NCI-H187 (cell line): ENCODE measurements at places on chromosomes 3 and 15.

- no peak for DNase-seq
Observed at GRCh38 chr3:97880267-97880666, 58.5 kb downstream of the CRYBG3 start.

GRCh38 chr3:134721214-134721613 lies 70.4 kb upstream of the KY start:
- no peak for DNase-seq

- DNase-seq = no peak
Observed at GRCh38 chr3:4797201-4797705, 182.0 kb upstream of the BHLHE40 start.

DNA sequence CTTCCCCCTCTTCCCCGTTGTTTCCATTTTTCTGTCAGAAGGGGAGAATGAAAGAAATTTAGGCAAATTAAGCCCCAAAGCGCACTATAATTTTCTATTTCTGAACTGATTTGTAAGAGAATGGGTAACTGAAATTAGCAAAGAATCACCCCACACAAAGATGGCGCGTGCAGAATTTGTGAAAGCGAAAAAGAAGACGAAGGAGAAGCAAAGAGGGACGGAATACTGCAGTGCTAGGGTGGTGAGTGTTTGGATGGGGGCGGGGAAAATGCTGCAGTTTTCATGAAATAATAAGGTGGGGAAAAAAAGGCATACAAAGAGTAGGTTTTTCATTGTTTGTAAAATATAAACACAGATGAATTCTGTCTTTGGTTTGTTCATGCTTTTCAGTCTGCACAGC lies 4.6 kb upstream of the CTNNB1 start:
- no peak for DNase-seq

GRCh38 chr3:147775816-147776530 lies 366.8 kb downstream of the ZIC1 start:
- no peak for DNase-seq

DNA sequence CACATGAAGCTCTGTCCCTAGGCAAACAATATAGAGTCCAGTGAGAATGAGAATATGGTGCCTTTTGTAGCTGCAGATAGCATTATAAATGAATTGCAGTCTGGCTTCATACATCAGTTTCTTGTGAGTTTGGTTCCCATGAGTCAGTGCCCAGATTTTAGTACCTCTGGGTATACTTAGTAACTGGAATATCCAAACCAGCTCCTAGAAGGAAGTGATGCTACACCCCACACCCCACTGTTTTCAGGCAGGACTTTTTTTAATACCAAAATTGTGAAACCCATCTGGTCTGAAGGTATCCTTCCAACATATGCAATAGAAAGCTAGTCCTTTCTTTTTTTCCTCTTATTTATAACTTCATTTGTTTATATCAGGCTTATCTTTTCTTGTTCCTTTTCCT lies 42.1 kb upstream of the FOXP1 start:
- DNase-seq = no peak

DNA sequence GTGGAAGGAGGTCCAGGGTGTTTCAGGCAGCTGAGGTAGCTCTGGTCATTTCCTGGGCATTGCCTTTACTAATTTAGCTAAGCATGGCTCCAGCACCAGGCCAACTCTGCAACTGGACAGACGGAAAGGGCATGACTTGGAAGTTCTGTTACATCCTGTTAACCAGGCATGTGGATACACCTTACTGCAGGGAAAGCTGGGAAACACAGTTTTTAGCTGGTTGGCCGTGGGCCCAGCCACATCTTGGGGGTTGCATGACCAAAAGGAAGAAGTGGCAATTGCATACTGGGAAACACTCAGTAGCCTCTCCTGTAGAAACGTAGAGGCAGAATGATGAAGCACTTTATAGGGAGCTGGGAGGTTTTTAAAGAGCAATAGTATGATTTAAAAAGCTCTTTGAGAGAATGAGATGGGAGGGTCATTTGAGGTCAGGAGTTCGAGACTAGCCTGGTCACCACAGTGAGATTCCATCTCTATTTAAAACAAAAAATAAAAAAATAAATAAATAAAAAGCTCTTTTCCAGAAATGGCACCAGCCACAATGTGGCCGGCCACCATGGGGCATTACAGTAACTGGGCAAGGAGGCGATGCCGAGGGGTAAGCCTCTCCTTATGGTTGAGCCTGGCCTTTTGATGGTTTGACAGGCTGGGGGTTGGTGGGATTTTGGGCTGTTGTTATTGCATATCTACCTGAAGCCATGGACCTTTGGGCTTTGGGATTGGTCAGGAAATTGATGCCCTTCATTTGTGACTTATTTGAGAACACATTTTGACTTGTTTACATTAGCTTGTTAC lies 28.6 kb downstream of the TRAK1 start:
- no peak for DNase-seq

- DNase-seq = peak; percentile 10
Observed at GRCh38 chr3:132180337-132180791, 136.8 kb upstream of the ACP3 start.

DNA sequence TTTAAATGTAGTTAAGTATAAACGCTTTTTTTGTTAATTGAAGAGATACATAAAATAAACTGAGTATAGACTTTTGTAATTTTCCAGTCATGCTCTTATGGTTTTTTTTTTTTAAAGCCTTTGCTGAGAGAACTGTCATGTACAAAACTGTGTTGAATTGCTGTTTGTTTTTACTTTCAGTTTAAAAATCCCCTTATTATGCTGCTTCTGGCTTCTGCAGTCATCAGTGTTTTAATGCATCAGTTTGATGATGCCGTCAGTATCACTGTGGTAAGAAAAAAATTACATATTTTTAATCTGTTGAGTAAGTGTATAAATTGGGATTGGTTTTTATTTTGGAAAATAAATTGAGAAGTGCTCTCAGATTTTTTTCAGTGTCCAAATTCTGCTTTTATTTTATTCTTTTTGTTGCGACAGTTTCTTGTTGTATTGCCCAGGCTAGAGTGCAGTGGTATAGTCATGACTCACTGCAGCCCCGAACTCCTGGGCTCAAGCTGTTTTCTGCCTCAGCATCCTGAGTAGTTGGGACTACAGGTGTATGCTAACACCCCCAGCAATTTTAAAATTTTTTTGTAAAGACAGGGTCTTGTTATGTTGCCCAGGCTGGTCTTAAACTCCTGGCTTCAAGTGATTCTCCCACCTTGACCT lies 40.7 kb downstream of the ATP2C1 start:
- no peak for DNase-seq

DNA sequence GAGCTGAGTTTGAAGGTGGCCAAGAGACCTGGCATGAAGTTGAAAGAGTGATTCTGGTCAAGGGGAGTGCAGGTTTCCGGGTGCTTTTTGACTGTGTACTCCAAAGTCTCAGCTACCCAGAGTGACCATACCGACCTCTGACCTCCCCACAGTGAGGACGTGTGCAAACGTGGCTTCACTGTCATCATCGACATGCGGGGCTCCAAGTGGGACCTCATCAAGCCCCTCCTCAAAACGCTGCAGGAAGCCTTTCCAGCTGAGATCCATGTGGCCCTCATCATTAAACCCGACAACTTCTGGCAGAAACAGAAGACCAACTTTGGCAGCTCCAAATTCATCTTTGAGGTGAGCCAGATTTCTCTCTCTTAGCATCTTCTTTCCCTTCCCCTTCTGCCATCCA lies 272.4 kb upstream of the ROPN1 start:
- no peak for DNase-seq

GRCh38 chr3:192896208-192896607 lies 21.4 kb downstream of the MB21D2 start:
- DNase-seq = no peak

DNA sequence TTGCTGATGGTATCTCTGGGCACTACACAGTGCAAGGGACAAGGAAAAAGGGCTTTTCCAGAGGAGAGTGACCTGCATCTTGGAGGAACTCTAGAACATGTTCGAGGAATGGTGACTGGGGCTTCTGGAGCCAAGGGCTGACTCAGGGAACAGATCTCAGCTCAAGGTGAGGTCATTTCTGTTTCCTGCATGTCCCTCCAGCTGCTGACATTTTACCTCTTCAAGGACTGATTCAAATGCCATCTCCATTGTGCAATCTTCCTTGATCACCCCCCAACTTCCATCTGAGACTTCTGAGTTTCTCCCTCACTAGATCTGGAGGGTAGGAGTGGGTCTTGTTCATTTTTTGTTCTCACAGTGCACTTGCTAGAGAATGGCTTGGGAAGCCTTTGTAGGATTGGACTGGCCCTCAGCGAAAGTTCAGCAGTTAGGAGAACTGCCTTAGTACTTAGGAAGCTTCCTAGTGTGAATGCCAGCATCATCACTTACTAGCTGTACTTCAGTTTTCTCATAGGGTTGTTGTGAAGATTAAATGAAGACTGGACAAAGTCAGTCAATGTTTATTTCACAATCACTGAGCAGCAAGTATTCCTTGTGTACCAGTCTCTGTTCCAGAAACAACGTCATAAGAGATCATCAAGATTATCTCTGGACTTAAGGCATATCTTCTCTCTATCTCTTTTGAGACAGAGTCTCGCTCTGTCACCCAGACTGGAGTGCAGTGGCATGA lies 2.6 kb upstream of the IDH3A start:
- no peak for DNase-seq

DNA sequence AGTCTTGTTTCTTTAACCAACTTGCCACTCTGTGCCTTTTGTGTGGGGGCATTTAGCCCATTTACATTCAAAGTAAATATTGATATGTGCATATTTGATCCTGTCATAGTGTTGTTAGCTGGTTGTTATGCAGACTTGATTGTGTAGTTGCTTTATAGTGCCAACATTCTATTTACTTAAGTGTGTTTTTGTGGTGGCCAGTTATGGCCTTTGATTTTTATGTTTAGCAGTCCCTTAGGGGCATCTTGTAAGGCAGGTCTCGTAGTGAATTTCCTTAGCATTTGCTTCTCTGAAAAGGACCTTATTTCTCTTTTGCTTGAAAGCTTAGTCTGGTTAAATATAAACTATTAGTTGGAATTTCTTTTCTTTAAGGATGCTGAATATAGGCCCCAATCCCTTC lies 282.8 kb upstream of the NECTIN3 start:
- DNase-seq = no peak

GRCh38 chr3:124363476-124363875 lies 366.8 kb upstream of the UMPS start:
- no peak for DNase-seq

DNA sequence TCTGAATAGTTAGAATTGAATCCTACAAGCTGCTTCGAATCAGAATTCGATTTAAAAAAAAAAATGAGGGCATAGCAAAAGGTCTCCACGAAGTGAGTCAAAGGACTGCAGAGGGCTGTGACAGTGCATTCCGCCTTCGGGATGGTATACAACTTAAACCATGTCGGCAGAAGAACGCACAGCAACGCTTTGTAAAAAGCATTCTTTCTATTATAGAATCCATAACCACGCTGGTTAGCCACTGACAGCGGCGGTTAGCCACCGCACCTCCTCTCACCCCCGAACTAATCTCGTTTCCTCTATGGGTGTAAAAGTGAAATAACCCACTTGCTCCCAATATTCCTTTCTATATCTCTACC lies 664 bp upstream of the PIK3CA start:
- no peak for DNase-seq

- no peak for DNase-seq
Observed at GRCh38 chr15:26806574-26806973, 33.7 kb upstream of the GABRB3 start.

DNA sequence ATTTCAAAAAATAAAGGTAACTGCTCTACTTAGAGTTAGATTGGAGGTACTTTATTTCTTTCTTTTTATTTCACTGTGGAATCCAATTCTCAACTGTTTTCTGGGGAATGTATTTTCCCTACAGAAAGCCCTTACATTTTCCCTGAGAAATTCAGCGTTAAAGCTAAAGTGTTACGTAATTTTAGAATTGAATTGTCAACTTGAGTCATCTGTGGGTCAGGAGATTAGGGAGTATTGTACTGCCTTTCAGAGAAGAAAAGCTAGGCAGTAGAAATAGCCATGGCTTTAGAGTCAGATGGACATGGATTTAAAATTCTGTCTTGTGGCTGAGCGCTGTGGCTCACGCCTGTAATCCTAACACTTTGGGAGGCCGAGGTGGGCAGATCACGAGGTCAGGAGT lies 728.6 kb downstream of the ROBO1 start:
- DNase-seq = no peak

DNA sequence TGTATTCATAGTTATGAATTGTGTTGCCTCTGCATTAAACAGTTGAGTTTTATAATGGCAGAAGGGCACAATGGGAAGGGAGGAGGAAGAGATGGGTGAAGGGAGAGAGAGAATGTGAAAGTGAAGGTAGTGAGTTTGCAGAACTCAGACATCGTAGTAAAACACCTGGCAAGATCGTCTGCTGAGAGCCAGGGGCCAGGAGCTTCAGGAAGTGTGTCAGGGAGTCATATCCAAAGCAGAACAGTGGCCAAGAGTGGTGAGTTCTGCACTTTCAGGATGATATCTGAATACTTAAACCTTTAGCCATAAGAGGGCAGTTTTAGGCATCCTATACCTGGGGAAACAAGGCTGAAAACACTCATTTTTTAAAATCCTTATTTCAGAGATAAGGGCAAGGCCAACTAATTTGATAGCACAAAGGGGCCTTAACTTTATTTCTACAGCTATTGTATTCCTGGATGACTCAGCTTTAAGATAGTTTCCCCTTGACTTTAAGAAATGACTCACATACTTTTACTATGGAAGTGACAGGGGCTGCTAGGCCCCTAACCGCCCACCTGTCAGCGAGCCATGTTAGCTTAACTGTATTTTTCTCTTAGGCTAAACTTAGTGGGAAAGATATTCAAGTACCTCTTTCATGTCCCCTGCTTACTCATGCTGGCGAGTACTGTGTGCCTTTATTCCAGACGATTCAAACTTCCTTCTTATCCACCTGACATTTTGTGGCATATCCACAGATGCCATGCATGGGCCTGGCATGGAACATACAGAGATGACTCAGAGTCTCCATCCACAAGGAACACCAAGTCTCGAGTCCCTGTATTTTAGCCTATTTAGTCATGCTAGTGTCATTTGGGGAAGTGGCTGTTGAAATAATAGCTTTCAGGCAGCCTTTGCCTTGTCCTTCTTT lies 53.9 kb downstream of the RLBP1 start:
- no peak for DNase-seq

GRCh38 chr15:89770041-89770440 lies 6.1 kb upstream of the MESP2 start:
- no peak for DNase-seq

GRCh38 chr3:94256888-94257813 lies 194.3 kb downstream of the NSUN3 start:
- DNase-seq = no peak

GRCh38 chr3:31724651-31725050 lies 191.9 kb downstream of the STT3B start:
- DNase-seq = no peak

DNA sequence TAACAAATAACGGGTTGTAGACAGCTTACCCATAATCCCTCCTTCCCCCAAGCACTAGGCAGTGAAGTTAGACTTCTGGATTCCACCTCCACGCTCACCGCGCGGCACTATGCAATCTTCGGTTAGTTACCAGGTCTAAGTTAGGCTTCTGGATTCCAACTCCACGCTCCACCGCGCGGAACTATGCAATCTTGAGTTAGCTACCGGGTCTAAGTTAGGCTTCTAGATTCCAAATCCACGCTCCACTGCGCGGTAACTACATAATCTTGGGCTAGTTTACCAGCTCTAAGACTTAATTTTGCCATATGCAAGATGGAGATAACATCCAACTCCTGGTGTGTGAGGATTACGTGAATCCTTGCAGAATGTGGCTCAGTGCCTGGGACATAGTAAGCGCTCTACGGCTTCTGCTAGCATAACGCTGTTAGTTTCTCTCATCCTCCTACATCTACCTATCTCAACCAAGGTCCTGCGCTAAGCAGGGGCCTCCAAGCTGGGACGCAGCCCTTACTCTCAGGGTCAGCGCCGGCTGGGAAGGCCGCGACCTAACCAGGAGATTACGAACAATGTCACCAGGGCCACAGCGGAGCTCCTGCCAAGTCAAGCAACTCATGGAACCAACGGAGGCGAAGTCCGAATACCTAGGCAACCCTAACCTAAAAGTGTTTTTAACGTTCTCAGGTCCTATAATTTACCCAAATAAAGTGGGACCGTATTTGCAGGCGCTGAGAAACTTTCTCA lies 497 bp upstream of the RPLP1 start:
- DNase-seq = no peak
